ENCODE measurements at places on chromosomes 12 and 14.

- DNase-seq: no peak
Observed at GRCh38 chr12:106863189-106863588, 88.7 kb downstream of the RIC8B start.

DNA sequence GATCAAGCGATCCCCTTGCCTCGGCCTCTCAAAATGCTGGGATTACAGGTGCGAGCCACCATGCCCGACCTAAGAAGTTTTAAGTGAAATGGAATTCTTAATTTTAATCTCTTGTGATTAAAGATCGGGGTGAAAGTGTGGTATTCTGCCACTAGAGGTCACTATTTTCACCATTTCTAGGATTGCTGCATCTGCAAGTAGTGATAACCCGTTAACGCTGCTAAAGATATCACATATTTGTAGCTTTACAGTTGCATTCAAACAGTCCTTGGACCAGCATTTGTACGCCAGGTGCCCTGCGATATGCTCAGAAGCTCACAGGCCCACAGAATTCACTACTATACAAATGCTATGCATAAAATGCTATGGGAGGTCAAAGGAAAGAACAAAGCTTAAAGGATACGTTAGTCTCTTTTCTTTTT is 19.3 kb downstream of the CCDC62 start:
- DNase-seq: peak; percentile 63

DNA sequence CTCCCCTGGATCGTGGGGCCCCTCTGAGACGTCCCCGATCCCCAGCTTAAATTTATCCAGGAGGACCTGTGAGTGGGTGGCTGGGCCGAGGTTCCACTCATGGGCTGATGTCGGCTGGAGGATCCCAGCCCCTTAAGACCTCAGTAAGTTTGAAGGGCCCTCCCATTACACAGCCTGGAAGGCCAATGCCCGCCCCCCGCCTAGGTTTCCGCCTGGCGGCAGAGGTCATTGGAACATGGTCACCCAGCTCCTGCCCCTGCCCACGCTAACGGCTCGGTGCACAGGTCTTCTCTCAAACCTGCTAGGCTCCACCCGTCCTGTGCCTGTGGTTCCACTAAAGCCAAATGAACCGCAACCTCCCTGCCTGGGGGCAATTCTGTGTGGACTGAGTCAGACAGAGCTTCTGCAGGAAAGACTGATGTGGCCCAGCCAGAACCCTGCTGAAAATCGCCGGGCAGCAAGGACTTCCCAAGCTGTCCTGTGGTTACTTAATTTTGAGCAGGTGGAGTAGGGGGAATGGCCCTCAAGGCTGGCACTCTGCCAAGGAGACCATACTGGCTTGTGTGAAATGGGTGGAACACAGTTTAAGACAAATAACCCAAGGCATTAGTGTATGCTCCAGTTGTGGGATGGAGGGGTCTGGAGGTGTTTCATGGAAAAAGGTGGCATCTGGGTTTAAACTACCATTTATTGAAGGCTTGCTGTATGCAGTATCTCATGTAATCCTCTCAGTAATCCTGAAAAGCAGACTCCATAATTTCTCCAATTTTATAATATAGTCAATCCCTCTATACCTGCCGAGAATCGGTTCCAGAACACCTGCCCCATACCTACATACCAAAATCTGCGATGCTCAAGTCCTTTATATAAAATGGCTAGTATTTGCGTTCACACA is 903 bp upstream of the NT5DC3 start:
- DNase-seq: peak; percentile 85

- peak; percentile 12 for DNase-seq
Observed at GRCh38 chr14:26008290-26008689, 589.5 kb downstream of the NOVA1 start.

GRCh38 chr14:66539034-66539433 is 31.1 kb downstream of the GPHN start:
- DNase-seq: no peak

- DNase-seq: peak; percentile 69
Observed at GRCh38 chr12:30795410-30796312, 40.9 kb upstream of the CAPRIN2 start.

DNA sequence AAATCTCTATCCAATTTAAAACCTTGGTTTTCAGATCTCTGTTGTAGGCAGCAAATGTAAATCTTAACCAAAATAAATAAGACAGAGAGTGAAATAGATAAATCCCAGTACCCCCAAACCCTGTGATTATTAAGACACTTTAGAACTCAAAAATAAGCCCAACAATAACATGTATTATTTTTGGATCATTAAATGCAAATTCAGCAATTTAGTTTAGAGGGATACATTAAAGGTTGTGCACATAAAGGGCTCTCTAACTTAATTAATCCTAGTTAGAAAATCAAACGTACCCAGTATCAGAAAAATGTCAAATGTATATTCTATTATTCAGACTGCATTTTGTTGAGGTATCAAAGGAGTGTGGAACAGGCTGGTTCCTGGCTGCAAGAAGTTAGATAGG is 416.8 kb downstream of the SLC16A7 start:
- no peak for DNase-seq

DNA sequence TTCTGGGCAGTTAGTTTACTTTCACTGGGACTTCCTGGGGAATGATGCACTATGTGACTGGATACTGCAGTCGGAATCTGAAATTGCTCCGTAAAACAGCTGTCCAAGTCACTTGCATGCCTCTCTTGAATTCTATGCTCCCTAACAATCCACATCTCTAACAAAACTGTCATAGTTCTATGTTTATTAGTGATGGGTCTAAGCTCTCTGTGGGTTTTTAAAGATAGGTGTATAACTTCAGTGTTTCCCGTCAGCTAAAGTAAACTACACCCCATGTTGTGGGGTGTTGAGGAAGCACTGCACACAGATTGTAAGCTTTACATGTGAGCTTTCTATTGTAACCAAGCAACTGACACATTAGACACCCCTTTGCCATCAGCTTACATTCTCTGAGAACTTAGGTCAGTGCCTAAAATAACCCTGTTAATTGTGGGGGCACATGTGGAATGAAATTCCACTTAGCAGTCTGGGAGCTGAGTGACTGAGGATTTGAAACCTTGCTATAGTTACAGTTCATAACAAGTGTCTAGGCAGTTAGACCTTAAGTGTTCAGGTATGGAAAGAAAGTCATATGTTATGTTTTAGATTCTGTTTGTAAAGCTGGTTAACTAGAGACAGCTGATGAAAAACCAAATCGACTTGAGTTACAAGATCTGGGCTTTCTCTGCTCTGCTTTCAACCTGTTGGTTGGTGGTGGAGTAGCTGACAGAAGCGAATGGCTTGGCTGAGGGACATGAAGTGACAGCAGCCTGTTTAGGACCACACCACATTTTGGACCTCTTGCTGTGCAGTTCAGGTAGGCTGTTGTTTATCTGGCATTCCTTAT is 165.7 kb downstream of the AKAP6 start:
- no peak for DNase-seq

- no peak for DNase-seq
Observed at GRCh38 chr12:49673446-49674317, 33.5 kb downstream of the FMNL3 start.

- no peak for DNase-seq
Observed at GRCh38 chr14:60215520-60216420, 33.3 kb upstream of the PPM1A start.

All from A549 (cell line).